ENCODE measurements at places on chromosomes 3 and 15. TPM values are rescaled to one million over a fixed set of nuclear protein-coding genes. Genes with fewer than 3 reads are reported as not detected.

GRCh38 chr15:60528530-60528929 is 49.6 kb upstream of the ICE2 start:
- peaks cover 6% of the 10 kb centered on the region for H3K4me1 ChIP-seq
- no peak overlapping the region for H3K27ac ChIP-seq
- H3K36me3 ChIP-seq = no peaks in the 10 kb centered on the region
- no peak for DNase-seq

The TPM1 gene
- total RNA-seq = 196 TPM

DNA sequence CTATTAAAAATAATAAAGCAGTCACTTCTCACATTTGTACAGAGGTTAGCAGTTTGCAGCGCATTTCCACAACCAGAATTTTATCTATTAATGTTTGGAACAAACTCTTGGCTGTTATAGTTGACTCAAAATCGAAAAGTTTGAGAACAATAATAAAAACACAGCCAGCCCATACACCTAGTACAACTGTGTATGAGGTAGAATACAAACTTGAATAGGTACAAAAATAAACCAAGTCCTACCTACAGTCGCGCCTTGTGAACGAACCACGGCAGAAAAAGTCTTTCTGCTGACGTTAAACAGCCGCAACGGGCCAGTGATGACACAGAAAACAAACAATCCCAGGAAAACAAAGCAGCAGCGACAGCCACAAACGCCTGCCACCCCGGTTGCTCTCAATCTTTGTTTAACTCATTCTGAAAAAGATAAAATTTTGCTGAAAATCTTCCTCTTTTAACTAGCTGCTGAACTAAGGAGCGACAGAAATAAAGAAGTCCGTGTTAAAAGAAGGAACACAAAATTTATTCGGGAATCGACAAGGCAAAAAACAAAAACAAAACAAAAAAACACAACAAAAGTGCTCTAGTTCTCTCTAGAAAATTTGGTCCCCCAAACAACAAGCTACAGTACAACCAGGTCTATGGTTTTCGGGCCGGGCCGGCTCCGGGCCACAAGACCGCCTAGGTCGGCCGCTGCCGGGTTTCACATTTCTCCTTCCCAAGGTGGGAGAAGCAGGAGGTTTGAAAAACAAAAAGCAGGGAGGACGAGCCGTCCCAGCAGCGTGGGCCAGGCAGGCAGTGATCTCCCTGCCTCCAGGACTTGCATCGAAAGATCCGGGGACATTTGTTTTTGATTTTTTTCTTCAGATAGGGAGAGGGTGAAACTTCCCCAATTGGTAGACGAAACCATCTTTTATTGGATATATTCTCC is 2.9 kb downstream of the FOXL2 start:
- H3K27me3 ChIP-seq = peaks cover 100% of the 10 kb centered on the region
- H3K4me3 ChIP-seq = no peak overlapping the region
- DNase-seq = no peak
- H3K27ac ChIP-seq = no peak overlapping the region
- H3K4me1 ChIP-seq = peaks cover 43% of the 10 kb centered on the region

DNA sequence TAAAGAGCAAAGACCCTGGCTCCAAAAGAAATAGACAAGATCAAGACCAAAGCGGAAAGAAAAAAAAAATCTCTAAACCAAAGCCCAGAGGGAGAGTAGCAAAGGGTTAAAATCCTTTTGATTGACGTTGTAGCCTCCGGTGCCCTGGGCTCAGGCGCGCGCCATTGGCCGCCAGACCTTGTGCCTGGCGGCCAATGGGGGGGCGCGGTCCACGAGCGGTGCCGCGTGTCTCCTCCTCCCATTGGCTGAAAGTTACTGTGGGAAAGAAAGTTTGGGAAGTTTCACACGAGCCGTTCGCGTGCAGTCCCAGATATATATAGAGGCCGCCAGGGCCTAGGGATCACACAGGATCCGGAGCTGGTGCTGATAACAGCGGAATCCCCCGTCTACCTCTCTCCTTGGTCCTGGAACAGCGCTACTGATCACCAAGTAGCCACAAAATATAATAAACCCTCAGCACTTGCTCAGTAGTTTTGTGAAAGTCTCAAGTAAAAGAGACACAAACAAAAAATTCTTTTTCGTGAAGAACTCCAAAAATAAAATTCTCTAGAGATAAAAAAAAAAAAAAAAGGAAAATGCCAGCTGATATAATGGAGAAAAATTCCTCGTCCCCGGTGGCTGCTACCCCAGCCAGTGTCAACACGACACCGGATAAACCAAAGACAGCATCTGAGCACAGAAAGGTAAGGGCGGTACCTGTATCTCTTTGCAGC is at the start of gene HES1:
Gene HES1 (plus strand): TSS at position 343 of the 713 bp plus-strand sequence. CDS start 233 bp downstream, at position 576.
- peak within 1 kb of the TSS; percentile 44 for H3K4me3 ChIP-seq
- no peaks in the 10 kb centered on the region for H3K27me3 ChIP-seq
- H3K27ac ChIP-seq = peak within 1 kb of the TSS; percentile 93
- no peaks in the 10 kb centered on the region for H3K36me3 ChIP-seq
- peaks cover 39% of the 10 kb centered on the region for H3K4me1 ChIP-seq
- peak; percentile 99 for DNase-seq

Data from left lung (tissue), 14 donors.